GF-D8 (cell line): ENCODE measurements at places on chromosomes 6 and 20.

DNA sequence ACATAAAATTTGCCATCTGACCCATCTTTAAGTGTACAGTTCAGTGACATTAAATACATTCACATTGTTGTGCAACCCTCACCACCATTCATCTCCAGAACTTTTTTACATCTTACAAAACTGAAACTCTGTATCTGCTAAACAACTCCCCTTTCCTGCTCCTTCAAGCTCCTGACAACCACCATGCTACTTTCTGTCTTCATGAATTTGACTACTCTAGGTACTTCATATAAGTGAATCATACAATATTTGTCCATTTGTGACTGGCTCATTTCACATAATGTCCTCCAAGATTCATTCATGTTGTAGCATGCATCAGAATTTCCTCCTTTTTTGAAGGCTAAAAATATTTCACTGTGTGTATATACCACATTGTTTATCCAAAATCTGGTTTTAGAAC lies 86.9 kb upstream of the SMLR1 start:
- no peak for DNase-seq

DNA sequence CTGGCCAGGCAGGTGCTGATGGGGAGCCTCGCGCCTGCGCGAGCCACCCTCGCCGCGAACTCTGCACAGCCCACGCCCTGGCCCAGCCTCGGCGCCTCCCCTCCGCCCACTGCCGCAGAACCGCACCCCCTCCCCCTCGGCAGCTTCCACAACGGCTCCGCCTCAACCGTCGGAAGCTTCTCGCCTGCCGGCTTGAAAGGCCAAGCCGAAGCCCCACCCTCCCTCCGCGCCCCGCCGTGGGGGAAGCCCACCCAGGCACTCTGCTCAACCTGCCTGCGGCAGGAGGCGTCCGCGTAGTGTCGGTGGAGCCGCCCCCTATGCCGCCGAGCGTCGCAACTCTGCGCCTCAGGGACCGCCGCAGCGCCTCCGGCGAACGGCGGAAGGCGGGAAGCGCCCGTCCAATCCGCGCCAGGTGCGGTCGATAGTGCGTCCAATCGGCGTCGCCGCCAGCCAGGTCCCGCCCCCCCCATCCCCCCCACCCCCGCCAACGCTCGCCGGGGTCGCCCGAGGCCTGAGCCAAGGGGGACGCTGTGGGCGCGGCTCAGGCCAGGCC lies at the start of gene SYCP2:
SYCP2 (minus strand) TSS at position 342 of the 553 bp plus-strand sequence. CDS start 11,224 bp downstream, outside the sequence.
- DNase-seq: no peak

DNA sequence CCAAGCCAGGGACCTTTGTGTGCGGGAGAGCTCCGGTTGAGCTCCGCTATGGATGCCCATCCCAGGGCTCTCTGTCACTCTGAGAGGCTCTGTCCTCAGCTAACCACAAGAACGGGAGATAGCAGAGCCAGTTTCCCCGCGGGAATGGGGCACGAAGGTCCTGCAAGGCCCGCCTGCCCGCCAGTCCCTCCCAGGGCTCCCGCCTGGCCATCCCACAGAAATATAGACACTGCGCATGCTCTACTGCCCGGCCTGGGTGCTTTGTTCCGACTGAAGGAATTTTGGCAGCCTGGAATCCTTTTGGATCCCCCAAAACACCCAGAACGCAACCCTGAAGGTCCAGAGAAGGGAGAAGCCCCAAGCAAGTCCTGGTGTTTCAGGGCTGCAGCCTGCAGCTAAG lies 8.6 kb upstream of the DEFB110 start:
- DNase-seq: no peak

- no peak for DNase-seq
Observed at GRCh38 chr20:50655311-50655880, 35.9 kb downstream of the RIPOR3 start.

- no peak for DNase-seq
Observed at GRCh38 chr20:23399568-23400241, 21.6 kb downstream of the NAPB start.
